Pons (tissue), 1 donor: ENCODE measurements at places on chromosomes 1 and 21.

- no peak for DNase-seq
Observed at GRCh38 chr1:108691128-108691941, 775 bp upstream of the PRPF38B start.

GRCh38 chr1:94335950-94336349 is 82.2 kb upstream of the ABCD3 start:
- peak; percentile 97 for DNase-seq

DNA sequence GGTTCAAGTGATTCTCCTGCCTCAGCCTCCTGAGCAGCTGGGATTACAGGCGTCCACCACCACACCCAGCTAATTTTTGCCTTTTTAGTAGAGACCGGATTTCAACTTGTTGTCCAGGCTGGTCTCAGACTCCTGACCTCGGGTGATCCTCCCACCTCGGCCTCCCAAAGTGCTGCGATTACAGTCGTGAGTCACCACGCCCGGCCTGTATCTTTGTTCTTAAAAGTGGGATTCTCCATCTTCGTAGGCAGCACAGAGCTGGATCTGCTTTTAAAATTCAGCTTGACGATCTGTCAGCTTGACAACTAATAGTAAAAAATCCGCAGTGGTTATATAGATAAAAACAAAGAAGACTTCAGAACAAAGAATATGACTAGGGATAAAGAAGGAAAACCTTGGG is 2.8 kb upstream of the GNG4 start:
- no peak for DNase-seq

GRCh38 chr21:41923186-41923585 is 30.6 kb downstream of the C2CD2 start:
- no peak for DNase-seq

DNA sequence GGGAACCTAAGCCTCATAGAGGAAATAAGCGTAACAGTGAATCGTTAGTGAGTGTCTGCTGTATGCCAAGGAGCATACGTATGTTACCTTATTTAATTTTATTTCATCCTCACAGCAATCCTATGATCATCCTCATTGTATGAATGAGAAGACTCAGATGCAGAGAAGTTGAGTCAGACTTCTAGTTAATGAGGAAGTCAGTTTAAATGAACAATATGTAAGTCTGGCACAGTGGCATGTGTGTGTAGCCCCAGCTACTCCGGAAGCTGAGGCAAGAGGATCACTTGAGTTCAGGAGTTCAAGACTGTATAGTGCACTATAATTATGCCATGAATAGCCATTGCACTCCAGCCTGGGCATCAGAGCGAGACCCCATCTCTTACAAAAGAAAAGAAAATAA is 148.0 kb downstream of the ZZZ3 start:
- DNase-seq = no peak

GRCh38 chr1:174768949-174769348 is 230.8 kb upstream of the CACYBP start:
- no peak for DNase-seq

- DNase-seq = no peak
Observed at GRCh38 chr1:99768524-99769245, 2.2 kb upstream of the FRRS1 start.

DNA sequence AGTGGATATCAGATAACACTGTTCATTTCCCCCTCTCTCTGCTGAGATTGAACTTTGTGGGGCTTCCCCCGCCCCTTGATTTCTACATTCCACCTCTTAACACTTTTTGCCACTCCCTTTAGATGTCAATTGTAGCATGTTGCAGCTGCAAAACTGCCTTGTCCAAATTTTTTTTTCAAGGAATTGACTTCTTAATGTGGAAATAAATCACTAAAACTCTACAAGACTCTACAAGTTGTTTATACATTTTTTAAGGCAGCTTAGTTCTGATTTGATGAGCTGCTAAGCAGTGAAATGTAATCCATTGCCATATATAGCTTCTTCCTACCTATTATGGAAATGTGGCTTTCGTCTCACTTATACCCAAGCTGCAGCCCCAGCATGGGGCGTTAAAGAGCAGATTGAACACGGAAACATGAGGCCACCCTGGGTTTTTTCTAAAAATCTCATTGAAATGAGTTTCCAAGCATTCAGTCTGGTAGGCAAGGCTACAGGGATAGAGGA is 132.2 kb downstream of the SYT2 start:
- DNase-seq = no peak

GRCh38 chr21:43771199-43771675 is 4.9 kb downstream of the CSTB start:
- no peak for DNase-seq

GRCh38 chr1:56496821-56497772 is 82.3 kb downstream of the PLPP3 start:
- DNase-seq = no peak

DNA sequence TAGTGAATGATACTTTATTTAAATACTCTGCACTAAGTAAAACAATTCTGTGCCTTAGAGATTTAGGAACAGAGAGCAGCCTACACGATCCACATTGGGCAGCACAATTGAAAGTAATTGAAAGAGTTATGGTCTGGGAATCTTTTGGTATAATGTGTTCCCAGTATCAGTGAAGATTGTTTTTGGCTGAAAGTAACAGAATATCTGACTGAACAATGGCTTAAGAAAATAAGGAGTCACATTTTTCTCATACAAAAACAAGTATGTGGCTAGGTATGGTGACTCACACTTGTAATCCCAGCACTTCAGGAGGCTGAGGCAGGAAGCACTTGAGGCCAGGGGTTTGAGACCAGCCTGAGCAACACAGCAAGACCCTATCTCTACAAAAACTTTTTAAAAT is 306.2 kb downstream of the NFIA start:
- no peak for DNase-seq

DNA sequence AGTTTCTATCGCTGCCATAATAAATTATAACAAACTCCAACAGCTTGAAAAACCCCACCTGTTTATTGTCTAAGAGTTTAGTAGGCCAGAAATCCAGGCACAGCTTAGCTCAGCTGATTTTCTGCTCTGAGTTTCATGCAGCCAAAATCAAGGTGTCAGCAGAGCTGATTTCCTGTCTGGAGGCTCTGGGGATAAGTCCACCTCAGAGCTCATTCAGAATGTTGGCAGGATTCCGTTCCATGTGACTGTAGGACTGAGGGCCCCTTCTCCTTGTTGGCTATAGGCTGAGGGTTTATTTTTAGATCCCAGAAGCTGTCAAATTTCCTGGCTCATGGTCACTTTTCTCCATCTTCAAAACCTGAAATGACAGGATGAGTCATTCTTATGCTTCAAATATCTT is 91.6 kb upstream of the CHODL start:
- DNase-seq = no peak

- DNase-seq = no peak
Observed at GRCh38 chr1:23385119-23385621, 15.5 kb upstream of the ZNF436 start.

DNA sequence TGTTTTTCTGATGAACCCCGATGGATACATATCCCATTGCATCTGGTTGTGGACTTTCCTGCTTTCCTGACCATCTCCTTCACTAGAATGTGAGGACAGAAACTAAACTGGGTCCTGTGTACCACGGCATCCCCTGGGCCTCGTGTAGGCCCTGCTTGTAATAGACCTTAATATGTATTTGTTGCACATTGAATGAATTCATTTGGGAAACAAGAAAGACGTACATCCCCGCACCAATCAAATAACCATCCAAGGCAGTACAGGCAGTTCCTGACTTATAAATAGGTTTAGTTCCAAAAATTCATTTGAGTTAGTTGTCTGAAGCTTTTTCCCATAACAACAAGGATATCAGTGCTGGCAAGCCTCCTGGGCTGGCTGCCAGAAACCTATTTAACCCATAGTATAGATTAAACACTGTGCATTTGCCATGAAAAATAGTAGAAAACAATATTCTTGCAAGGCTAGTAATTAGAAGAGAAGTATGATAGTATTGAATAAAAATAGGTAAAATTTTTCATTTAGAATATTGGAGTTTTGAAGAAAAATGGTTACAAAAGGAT is 81.8 kb upstream of the CD34 start:
- no peak for DNase-seq

DNA sequence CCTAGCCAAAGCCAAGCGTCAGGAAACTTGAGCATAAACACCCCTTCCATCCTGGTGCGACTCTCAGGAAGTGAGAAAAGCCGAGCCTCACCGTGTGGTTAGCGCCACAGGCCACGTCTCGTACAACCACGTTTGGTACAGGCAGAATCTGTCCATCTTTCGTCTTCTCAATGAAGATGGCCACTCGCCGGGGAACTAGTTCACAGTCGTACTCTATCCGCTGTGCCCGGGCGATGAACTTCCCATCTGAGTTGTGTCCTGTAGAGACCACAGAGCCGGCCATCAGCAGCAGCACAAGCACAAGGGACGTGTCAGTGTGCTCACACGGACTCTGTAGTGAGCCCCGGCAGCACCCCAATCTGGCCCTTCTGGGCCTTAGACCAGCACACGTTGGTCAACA is 23.1 kb downstream of the RCC2 start:
- DNase-seq = no peak

- no peak for DNase-seq
Observed at GRCh38 chr1:193479187-193479586, 292.8 kb upstream of the B3GALT2 start.

DNA sequence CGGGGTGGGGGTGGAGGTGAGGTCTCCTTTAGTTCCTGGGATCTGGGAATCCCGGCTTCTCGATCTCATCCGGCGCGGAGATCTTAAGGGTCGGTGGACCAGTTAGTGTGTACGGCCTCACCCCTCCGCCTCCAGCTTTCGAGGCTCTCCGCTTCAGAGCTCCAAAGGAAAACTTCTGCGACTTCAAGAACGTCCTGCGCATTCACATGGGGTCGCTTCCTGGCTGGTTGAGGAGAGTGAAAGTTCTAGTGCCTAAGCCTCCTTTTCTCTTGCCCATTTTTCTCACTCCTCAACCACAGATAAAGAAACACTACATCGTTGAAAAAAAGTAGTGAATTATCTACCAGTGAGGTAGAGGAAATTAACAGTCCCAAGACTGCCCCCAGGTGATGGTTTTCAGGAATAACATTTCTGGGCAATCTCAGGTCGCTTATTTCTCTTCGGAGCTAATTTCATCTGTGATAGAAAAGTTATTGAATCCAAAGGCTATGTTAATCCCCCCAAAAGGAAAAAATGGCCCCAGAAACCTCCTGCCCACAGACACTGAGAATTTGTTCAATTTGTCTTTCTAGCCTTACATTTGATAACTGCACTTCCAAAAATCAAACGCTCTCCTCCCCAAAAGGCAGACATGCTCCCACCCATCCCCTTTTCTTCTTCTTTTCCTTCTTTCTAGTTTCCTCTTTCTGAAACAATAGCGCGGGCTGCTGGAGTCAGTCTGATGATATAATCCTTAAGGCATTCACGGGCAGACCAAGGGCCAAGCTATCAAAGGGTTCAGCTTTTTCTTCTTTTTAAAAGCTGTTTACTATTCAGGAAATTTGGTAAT is 20.6 kb upstream of the TBX15 start:
- peak; percentile 41 for DNase-seq

DNA sequence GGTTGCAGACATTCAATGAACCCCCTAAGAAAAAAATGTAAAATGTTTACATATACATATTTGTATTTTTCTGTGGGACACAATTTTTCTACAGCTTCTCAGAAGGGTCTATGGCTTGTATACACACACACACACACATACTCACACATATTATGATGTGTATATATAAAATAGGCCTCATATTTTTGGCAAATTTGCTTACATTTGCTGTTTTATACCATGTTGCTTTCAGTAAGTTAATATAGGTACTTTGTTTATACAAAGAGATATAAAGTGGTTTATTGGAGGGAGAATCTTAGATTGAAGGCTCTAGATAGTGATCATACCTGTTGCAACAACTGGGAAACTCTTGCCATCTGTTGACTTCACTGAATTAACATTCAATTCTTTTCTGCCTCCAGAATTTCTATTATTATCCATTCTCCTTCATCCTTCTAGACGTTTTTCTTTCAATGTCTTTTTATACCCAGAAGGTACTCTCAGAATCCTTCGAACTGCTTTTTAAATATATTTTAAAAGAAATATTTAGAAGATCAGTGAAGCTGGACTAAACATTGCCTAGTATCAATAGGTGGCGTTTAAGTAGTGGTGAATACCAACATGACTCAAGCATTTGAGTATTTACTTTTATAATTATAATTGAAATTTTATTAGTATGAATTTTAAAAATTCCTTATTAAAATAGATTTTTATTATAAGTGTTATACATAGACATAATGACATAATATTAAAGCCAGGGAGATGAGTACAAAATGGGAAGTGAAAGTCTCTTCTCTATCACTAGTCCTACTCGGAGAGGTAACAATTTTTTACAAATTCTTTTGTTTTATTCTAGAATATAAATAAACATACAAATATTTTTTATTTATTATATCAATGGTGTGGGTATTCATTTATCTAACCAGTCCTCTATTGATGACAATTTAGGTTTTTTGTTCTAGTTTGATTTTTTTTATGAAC is 10.2 kb downstream of the CD55 start:
- DNase-seq = no peak

DNA sequence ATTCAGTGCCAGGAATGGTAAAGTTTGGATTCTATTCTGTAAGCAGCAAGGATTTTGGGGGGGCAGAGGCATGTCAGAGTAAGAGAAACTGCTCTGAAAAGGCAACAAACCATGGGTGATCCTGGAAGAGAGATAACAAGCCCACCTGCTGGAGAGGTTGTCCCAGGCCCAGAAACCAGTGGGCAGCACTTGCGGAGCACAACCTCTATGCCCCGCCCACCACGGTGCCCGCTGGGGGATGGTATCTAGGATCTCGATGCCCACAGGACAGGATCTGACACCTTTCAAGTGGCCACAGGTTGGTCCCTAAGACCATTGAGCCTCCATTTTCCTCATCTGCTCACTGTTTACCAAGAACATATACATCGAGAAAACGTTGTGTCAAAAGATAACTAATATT is 20.3 kb upstream of the MUL1 start:
- no peak for DNase-seq

DNA sequence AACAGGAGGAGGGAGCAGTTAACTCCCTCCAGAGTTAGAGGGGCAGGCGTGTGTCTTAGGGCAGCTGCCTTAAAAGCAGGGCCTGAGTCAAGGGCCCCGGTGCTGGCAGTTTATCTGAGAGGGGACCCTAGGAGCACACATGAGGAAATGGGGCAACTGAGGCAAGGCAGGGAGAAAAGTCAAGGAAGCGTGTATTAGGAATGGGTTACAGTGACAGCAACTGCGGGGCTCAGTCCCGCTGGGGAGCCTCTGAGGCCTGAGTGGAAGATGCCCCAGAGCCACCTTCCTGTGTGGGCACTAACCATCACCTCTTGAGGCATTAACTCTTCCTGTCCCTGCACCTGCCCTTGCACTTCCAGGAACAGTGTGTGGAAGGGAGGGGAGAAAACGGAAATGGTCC is 276.3 kb downstream of the MATN1 start:
- no peak for DNase-seq

- DNase-seq = no peak
Observed at GRCh38 chr1:47386268-47386667, 29.8 kb upstream of the FOXE3 start.

DNA sequence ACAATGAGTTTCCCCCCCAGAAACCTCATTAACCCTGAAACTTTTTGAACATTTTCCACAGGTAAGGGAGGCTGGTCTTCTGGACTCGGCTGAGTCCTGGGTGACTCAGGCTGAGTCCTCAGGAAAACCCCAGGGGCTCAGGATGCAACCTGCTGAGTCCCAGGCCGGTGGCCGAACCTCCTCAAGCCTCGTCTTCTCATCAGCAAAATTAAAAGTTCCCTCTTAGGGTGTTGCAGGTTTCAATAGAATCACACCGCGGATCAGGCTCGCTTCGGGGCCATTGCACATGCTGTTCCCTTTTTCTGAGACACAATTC is 35.0 kb upstream of the GRHL3 start:
- no peak for DNase-seq
